AG10803 (cell line): ENCODE measurements at places on chromosomes 7 and 10.

DNA sequence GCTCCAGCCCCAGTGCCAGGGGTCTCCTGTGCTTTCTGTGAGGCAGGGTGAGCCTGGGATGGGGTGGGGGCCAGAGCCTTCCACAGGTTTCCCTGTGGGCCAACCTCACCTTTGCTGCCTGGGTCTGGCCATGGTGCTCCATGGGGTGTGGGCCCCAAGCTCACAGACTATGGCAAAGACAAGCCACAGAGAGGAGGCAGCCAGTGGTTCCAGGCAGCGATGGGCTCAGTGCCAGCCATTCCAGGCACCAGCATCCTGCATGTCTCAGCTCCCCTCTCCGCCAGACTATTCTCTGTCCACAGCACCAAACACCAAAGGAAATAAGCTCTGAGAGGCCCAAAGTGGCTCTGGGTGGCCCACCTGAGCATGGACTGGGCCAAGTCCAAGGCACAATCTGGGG is 133.5 kb downstream of the PTPN20 start:
- DNase-seq = no peak

DNA sequence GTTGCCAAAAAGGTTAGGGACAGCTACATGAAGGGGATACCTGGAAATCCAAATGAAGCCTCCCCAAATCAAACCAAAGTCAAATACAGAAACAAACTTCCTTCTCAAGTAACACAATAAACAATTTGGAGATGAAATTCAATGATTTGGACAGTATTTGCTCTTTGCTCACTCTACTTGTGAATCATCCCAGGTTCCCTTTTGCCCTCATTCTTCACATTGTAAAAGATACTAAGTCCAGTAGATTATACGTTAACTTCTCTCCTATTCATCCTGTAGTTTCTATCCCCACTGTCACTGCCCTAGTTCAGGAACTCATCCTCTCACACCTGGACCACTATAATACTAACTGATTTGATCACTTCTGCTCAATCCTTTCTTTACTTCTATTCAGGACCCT is 28.3 kb downstream of the FZD1 start:
- no peak for DNase-seq

GRCh38 chr10:80497187-80498077 is 40.3 kb upstream of the SH2D4B start:
- DNase-seq = peak; percentile 70

GRCh38 chr7:119514326-119514725 is 758.6 kb upstream of the KCND2 start:
- no peak for DNase-seq

- DNase-seq = peak; percentile 79
These were observed 4.2 kb upstream of the CCNY start for GRCh38 chr10:35331894-35332640.

- no peak for DNase-seq
These were observed 364.9 kb downstream of the ANKRD30A start for GRCh38 chr10:37490266-37490665.

- no peak for DNase-seq
These were observed 2.6 kb upstream of the ZNF746 start for GRCh38 chr7:149500201-149500600.

DNA sequence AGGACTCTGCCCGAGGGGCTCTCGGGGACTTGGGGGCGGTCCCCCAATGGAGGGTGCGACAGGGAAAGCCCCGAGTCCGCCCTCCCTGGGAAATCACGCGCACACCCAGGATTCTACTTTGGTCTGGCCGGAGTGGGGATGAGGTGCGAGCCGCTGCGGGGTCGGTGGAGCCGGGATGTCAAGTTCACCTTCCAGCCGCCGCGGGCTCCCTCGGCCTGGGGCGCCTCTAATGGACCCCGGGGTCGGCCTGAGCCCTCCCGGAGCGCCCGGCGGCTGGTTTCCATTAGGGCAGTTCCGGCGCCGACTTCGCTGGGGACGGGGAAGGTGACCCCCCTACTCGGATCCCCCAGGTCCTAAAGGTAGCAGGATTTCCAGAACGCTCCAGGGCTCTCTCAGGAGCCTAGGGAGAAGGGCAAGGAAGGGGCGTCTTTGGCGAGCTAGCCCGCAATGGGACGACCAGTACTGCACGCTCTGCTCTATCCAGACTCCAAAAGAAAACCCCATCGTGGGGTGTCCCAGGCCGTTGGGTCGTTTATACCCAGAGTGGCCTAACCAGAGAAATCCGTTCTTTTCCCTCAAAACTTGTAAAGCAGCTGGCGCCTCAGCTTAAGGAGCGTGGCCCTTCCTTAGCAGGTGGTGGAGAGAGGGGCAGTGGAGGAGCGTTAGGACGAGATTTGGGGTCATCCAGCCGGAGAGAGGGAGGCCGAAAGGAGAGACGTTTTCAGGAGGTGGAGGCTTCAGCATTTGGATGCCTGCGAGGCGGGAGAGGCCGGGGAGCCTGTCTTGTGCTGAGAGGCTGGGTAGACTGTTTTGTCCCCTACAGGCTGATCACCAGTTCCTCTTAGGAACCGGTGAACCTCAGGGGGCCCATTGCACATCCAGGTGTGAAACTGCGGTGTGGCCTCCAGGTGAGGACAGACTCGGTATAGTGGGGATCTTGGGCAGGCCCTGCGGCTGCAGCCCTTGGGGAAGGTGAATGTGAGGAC is 860 bp upstream of the WDR86 start:
- no peak for DNase-seq

- no peak for DNase-seq
These were observed 9.6 kb downstream of the EPC1 start for GRCh38 chr10:32337350-32337749.

- DNase-seq = no peak
These were observed 62.6 kb upstream of the CACNA2D1 start for GRCh38 chr7:82506208-82506607.

GRCh38 chr7:7820939-7821338 is 102.5 kb upstream of the RPA3 start:
- no peak for DNase-seq

DNA sequence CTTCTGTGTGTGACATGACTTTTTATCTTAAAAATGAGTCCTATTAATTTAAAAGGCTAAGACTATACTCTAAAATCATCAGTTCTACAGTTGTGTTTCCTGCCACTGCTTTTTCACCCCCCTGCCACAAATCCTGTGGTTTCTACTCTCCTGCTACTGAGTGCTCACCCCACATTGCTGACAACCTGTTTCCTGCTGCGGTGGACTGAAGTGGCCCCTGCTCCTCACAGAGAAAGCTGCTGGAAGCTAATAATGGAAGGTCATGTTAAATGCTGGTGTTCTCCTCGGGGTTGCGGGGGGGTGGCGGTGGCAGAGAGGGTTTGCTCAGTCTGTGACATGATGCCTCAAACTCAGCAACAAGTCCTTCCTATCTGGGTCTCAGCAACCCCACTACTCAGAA is 113.2 kb upstream of the INHBA start:
- no peak for DNase-seq

DNA sequence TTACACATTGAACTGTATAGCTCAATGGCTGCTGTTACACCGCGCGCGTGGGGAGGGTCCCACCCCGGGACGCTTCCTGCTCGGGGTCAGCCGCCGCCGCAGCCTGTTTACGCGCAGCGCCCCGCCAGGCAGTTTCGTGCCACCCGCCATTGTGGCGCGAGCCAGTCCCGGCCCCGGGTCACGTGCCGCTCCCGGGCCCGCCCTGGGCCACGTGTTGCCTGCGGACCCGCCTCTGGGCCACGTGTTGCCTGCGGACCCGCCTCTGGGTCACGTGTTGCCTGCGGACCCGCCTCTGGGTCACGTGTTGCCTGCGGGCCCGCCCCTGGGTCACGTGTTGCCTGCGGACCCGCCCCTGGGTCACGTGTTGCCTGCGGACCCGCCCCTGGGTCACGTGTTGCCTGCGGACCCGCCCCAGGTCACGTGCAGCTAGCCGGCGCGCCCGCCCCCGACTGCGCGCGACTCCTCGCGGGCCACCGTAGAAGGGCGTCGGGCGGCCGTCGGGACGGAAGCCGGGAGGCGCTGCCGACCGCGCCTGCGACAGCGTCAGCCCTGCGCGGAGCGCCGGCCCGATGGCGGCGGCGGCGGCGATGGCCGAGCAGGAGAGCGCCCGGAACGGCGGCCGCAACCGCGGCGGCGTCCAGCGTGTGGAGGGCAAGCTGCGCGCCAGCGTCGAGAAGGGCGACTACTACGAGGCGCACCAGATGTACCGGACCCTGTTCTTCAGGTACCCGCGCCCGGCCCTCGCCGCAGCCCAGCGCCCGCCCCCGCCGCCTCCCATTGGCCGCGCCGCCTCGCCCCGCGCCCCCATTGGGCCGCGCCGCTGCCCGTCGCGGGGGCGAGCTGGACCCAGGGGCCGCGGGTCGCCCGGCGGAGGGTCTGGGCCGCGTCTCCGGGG is at the start of gene GET4:
GET4 (plus strand) TSS at position 478 of the 895 bp plus-strand sequence; CDS start at position 570, 92 bp downstream.
- DNase-seq = peak; percentile 98

DNA sequence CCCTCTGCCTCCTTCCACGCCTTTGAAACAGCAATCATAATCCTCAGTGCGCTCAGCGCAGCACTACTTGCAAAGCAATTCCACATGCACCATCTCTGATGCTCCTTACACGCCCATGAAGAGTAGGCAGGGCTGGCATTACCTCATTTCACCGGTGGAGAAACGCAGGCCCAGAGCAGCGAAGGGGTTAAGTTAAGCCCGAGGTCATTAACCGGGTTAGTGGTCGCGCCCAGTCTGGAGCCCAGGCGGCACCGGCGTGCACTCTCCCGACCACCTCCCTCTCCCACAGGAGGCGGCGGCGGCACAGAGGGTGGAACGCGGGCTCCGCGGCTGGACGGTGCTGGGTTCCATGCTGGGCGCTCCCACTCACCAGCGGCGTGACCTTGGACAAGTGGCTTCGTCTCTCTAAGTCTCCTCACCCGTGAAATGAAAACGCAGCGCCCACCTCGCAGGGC is 515 bp downstream of the FASTK start:
- no peak for DNase-seq

- no peak for DNase-seq
These were observed 121.8 kb downstream of the SGMS1 start for GRCh38 chr10:50501924-50502452.

DNA sequence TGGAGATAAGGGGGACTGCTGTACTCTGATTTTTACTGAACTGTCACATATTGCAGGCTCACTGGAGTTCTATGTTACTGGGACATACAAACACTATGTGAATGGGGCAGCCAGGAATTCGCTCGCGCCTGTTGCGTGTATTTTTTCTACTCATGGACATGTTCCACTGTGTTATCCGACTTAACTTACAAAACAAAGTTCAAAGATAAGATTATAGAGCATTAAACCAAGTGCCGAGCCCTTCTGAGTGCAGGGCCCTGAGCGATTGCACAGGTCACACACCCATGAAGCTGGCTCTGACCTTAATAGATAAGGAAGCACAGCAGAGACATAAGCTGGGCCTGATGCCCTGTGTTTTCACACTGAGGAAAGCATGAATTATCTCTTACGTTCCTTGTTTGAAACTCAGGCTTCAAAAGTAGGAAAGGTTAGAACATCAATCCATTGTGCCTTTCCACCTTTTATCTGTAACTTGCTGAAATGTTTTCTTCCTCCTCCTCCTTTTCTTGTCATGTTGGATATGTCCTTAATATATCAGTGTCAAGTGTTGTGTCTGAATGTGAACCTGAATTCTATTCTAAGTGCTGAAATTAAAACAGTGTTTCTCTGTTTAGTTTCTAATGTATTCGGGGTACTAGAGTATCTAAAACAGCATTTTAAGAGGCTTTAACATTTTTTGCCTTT is 273.8 kb downstream of the AUTS2 start:
- no peak for DNase-seq

- no peak for DNase-seq
These were observed 79.8 kb downstream of the ARHGAP22 start for GRCh38 chr10:48525113-48525512.

- peak; percentile 72 for DNase-seq
These were observed 8.1 kb upstream of the VDAC2 start for GRCh38 chr10:75202321-75203045.

- DNase-seq = no peak
These were observed 117.3 kb upstream of the PALS2 start for GRCh38 chr7:24455813-24456525.

DNA sequence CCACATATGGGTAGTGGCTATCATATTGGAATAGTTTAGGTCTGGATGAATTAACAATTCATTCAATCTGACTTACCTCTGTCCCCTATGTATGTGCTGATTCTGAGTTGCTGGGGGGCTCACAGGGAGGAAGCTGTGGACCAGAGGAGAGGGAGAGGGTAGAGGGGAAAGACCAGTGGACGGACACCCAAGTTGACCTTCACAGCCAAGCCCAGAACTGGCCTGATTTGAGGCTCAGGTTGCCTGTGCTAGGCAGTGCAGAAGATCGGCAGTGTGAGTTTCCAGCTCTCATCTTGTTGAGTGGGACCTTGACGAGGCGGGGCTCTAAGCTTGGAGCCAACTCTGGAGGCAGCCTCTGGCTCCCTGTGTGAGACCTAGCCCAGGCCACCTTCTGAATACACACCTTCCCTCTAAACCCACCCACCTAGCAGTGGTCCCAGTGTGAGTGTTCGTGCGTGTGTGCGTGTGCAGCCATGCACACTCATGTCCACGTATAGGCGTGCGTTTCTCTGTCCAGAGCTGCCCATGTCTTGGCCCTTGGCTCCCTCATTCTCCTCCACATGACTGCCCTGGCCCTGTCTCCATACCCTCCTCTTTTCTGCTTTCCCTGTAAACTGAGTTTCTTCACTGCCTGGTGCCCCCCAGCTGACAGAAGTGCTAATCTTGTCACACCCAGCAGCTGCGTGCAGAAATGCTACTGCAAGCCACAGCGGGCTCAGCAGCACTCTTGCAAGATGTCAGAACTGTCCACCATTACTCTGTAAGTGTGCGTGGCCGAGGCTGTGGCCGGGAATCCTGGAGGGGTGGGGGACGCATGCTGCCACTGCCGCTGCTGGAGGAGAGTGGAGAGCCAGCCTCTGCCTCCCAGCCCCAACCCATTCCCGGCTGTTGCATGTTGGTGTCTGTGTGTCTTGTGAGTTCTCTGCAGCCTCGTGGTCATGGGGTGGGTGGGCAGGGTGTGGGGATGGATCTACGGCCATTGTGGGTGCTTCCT is 47.6 kb downstream of the ADCYAP1R1 start:
- DNase-seq = no peak

GRCh38 chr7:925601-926000 is 28.9 kb downstream of the ADAP1 start:
- DNase-seq = no peak

GRCh38 chr7:74104702-74105101 is 21.1 kb downstream of the LIMK1 start:
- DNase-seq = no peak

DNA sequence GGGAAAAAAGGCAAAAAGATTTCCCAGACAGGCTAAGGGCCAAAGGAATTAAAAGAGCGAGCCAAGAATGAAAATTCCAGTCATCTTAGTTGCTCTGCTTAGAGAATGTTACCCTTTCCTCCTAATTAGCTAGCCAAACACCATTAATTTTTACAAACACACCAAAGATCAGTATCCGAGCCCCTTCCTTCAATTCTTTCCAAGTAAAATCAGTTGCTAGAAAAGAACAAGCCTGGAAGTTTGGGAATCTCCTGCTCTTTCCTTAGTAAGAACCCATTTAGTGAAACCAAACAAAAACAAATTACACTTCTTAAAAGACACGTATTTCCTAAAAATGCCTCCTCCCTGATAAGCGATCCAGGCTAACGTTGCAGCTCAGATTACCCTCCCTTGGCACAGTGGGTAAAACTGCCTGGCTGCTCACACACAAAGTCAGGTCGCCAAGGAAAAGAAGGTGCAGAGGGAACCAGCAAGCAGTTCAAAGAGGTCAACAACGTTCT is 57.1 kb upstream of the ABLIM1 start:
- peak; percentile 53 for DNase-seq

GRCh38 chr10:100477970-100478369 is 15.2 kb downstream of the WNT8B start:
- no peak for DNase-seq
